ENCODE measurements at places on chromosomes 7 and 10. TPM values are rescaled to one million over a fixed set of nuclear protein-coding genes. Genes with fewer than 3 reads are reported as not detected.

GRCh38 chr10:95767884-95768556 lies 12.1 kb downstream of the ENTPD1 start:
- DNase-seq = no peak

DNA sequence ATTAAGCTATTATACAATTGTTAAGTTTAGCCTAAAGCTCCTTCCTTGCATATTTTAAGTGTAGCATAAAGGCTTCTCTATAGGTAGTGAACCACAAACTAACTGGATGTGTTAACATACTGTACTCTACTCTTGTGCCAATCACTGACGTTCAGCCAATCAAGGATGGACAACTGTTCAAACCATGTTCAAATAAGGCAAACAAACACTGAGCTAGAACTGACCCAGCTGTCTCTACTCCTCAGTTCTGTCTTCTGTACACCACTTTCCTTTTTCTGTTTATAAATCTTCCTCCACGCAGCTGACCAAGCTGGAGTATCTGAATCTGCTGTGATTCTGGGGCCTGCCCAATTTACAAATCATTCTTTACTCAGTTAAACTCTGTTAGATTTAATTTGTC lies 188.7 kb upstream of the MBL2 start:
- no peak for DNase-seq

DNA sequence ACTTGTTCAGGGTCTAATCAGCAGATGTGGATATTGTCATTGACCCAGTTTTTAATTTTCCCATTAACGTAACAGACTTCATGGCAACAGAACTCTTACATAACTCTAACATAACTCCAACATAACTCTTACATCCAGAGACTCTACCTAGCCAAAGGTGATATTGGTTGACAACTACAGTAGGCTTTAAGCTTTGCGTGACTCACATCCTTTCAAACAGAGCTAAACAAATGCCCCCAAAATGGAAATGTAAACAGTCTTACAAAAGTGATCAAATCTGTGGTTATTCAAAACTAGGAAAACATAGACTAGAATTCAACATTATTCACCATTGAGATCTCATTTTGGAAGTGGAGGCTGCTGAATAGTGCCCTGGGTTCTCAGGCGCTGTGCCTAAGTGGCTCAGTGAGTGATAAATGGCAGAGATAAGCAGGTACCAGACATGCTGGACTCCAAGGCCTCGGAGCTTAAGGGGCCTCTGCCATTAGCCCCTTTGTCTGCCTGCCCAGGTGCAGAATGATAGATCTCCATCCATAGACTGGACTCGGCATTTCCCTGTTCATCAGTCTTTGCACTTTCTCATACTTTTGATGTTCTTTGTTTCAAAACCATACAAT lies 34.3 kb upstream of the BTBD16 start:
- no peak for DNase-seq

- no peak for DNase-seq
These were observed 167.4 kb downstream of the IMMP2L start for GRCh38 chr7:111394891-111395290.

DNA sequence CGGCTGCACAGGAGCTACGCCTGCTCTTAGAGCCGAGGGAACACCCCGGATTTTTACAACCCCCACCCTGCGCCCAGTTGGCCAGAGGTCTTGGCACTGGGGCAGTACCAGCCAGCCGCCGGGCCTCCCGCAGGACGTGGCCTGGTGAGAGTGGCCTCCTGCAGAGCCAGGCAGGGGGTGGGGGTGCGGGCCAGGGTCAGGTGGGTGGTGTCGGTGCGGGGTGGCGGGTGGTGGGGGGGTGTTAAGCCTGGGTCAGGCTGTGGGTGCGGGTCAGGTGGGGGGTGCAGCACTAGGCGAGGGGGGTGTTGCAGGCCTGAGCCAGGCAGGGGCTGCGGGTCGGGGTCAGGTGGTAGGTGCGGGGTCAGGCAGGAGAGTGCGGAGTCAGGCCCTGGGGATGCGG lies 647 bp downstream of the ECHS1 start:
- no peak for DNase-seq

GRCh38 chr7:66604198-66604597 lies 24.5 kb upstream of the KCTD7 start:
- no peak for DNase-seq

DNA sequence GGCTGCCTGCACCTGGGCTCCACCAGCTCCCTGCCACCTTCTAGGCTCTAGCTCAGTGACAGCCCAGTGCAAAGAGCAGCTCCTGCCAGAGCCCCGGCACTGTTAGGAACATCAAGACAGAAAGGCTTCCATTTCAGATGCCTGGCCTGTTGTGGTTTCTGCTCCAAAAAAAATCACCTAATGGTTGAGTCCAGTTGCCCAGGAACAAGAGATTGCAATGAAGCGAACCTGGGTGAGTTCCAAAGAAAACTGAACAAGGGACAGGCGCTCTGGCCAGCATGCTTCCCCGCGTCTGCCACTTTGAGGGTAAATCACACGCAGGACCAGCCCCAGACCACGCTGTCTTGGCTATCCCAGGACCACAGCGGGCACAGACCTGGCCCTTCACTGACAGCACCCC lies 47.0 kb upstream of the RASGEF1A start:
- DNase-seq = no peak

GRCh38 chr10:132011024-132011423 lies 29.3 kb upstream of the BNIP3 start:
- no peak for DNase-seq

DNA sequence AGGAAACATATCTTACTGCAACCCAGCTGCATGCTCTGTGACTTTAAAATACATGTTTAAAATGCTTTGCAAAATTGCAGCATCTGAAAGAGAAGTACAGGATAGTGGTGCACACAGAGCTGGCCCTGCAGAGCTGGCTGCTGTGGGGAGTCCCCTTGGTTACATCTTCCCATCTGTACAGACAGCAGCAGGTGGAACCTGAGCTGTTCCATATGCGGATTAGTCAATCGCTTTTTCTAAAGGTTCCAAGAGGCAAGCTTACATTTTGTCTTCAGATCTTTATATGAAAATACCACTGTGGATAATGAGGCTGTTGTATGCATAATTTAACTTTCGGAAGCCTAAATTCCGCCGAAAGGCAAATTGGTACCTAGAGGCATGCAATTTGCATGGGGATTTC lies 444.1 kb downstream of the NRG3 start:
- no peak for DNase-seq

- DNase-seq = no peak
These were observed 14.3 kb upstream of the ABCB5 start for GRCh38 chr7:20601121-20601520.

- DNase-seq = no peak
These were observed 34.9 kb downstream of the COA1 start for GRCh38 chr7:43694399-43694748.

DNA sequence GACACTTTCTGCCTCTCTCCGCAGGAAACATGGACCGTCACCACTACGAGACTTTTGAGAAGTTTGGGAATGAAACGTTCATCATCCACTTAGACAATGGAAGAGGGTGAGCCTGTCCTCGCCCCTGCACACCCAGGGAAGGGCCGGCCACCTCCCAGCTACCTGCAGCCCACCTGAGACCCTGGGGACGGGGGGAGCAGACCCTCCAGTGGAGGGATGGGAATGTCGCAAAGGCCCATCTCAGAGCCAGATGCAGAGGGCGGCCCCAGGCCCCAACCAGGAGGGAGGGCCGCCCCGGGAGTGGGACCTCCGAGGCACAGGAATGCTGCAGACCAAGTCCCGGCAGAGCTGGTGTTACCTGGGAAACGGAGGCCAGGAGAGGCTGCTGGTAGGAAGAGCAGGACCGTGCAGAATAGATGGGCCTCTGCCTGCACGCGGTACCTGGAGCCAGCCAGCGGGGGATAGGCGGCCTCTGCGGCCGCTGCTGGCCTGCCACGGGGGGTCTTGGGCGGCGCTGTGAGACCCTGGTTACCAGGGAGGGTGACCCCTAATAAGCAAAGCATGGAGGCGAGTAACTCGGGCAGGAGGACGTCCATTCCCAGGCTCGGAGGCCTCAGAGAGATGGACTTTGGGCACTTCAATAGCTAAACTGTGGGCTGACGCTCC lies 32.9 kb upstream of the FOXL3 start:
- DNase-seq = no peak

GRCh38 chr7:147492606-147493005 lies 1098.0 kb upstream of the C7orf33 start:
- no peak for DNase-seq

DNA sequence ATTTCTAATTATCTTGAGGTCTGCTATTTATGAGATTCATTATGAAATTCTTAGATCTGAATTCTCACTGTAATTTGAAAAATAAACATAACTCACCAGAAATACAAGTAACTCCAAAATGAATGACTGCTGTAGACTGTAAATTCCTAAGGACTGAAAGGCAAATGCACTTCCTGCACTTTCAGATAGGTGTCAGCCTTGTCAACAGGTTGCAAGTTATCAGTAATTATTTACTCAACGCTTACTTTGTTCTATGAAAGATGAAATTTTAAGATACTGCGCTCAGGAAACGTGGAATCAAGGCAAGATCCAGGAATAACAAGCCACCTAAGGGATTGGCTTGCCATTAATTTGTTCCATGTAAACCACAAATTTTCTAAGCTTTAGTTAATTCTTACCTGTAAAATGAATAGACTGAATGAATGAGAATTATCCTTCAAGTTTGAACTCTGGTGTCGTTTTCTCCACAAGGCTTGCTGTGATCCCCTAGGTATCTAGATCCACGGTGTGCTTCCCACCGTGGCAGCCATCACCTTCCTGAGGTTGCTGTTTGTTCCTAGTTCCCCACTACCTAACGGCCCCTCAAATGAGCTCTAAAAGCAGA lies 12.6 kb downstream of the DHX32 start:
- peak; percentile 43 for DNase-seq

- no peak for DNase-seq
These were observed 1086.9 kb downstream of the XPNPEP1 start for GRCh38 chr10:108836362-108836761.

- DNase-seq = no peak
These were observed 94.0 kb downstream of the CPED1 start for GRCh38 chr7:121082400-121083101.

DNA sequence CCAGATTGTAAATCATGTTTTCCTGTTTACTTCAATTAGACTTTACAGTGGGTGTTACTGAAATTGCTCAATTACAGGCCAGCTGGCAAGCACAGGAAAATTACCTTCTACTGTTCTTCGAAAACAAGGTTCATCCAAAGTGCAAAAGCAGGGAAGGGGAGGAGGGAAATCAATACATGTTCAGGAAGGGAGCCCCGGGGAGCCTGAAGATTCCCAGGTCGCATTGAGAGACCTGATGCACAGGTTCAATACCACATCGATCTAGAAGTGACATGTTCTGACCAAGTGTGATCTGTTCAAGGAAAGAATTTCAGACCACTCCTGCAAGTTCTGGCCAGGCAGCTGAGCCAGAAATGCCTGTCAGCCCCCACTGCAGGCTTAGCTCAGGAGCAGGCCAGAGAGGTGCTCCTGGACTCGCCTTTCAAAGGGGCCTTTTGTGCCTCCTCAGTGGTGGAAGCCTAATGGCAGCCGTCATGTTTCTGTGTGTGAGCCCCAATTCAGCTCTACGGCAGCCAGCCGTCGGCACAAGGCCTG lies 35.9 kb downstream of the FAM53B start:
- no peak for DNase-seq

DNA sequence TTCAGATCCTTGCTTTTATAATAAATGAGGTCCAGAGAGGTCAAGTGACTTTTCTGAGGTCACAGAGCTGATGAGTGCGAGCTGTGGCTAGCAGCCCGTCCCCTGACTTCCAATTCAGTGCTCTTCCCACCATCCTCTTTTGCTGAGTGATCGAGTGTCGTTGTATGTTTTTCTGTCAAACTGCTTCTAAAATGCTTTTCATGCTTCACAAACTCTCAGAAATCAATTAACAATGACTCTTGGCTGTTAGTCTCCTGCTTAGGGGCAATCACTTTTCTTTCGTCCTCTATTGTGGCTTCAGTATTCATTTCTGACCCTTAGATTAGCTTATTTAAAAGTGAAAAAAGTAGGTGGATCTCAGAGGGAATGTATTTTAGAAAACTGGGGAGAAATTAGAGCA lies 423.7 kb downstream of the DPP6 start:
- no peak for DNase-seq

DNA sequence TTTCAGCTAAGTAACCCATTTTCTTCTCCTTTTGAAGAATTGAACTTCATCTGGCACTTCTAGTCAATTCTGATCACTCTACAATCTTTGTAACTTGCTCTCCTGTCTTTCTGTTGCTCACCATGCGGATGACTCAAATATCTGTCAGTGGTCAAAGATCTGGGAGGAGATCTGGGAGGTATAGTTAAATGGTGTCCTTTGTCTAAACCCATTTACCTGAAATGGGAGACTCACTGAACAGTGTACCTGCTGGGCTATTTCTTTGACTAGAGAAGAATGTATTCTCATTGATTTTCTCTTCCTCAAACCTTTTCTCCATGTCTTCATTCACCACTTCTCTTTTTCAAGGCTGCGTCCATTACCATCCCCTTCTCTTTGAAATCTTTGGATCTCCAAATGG lies 42.0 kb upstream of the PCLO start:
- DNase-seq = no peak

DNA sequence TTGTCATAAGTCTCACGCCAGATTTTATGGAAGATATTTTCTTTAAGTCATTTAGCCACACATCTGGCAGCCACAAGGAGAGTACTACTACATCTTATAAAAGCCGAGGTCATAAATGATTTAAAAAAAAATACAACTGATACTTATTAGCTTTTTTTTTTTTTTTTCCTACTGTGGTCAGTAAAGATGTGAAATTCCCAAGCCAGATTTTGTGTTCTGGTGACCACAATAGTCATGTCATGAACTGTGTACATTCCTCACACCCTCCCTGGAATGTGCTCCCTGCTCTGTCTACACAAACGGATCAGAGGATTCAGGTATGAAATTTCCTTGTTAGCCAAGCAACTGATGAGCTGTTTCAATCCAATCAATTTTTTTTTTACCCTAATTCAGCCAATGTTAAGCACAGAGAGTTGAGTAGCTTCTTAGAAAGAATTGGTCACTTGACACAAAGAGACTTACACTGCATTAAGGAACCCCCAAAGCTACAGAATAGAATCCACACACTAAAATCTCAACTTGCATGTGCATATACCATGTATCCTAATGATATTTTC lies 54.7 kb downstream of the CHRM2 start:
- no peak for DNase-seq

GRCh38 chr10:51501396-51501795 lies 198.0 kb downstream of the CSTF2T start:
- DNase-seq = no peak

- DNase-seq = no peak
These were observed 42.5 kb downstream of the FOXK1 start for GRCh38 chr7:4724648-4725013.

DNA sequence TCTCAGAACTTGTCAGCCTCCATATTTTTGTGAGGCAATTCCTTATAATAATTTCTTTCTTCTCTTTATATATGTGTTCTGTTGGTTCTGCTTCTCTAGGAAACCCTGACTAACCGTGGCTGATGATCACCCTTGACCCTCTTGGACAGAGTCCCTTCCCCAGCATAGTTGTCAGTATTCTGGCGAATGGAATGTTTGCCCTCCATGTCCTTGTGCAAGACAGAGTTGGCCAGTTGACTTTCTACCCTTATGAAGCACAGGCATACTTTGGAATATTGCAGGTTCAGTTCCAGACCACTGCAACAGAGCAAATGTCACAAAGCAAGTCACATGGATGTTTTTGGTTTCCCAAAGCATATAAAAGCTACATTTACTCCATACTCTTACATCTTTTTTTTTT lies 297.7 kb upstream of the SHH start:
- no peak for DNase-seq

The RNF32 gene
- total RNA-seq = 1.4 TPM

The NAT16 gene
- total RNA-seq = not detected

The TRIM73 gene
- 1.4 TPM for total RNA-seq

The LRRC61 gene
- total RNA-seq = not detected

The C10orf143 gene
- not detected for total RNA-seq

The SAMD9L gene
- total RNA-seq = 4.7 TPM

The SPDYE2B gene
- total RNA-seq = not detected

The KIF11 gene
- 40.2 TPM for total RNA-seq

The BTBD16 gene
- 0.45 TPM for total RNA-seq

Measured in NCI-H460 (cell line).